ENCODE measurements at places on chromosomes 16 and 17.

- no peak for DNase-seq
Observed at GRCh38 chr16:29916979-29917378, 9.0 kb downstream of the KCTD13 start.

DNA sequence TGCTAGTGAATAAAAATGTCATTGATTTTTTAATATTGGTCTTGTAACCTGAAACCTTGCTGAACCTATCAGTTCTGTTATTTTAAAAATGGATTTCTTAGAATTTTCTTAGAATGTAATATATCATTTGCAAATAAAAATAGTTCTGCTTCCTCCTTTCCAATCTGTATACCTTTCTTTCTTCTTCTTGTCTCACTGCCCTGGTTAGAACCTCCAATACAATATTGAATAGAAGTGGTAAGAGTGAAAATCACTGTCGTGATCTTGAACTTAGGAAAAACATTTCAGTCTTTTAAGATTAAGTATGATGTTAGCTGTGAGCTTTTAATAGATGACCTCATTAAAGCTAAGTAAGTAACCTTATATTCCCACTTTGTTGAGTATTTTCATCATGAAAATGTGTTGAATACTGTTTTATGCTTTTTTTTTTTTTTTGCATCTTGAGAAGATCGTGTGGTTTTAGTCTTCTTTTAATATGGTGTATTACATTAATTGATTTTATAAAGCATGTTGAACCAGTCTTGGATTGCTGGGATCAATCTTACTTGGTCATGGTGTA lies 104.8 kb upstream of the NACA2 start:
- DNase-seq = no peak

DNA sequence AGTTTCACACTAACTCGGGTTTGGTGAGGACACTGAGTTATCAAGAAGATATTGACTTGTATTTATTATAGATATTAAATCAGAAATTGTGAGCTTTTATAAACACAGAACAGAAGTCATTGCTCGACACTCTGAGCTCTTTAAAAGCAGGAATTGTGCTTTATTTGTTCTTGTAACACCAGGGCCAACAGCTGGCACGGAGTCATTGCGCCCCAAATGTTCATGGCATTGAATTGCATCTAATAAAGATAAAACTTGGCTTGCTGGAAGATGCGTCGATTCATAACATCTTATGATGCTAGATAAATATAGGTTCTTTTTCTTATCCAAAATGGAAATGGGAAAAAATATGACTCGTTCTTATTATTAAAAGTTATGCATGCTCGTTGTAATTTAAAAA lies 11.8 kb upstream of the MLYCD start:
- DNase-seq = no peak

DNA sequence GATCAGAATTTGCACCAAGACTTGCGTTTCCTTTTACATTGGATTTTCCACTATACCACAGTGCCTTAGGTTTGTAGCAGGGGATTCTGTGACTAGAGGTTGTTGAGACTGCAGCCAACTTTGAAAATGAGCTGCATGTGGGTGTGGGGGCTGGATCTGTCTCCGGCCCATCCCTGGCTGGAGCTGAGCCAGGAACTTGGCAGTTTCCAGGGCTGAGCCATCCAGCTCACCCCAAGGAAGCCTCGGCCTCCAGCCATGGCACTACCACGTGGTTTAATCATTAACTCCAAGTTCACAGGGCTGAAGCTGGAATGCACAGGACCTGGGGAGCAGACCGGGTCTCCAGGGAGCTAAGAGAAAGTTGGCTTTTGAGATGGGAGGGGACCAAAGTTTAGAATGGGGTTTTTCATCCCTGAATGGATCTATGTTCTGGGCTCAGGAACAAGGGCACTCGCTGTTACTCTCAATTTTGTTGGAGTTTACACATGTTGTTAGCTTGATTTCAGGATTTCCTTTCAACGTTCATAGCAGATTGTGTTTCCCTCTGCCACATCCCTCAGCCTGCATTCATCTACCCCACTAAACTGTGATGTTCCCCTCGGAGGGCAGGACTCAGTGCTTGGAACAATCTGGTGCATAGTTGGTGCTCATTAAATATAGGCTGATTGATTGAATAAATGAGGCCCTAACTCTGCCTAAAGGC lies 42.3 kb upstream of the HNF1B start:
- no peak for DNase-seq

GRCh38 chr17:79581324-79581932 lies 29.4 kb downstream of the RBFOX3 start:
- no peak for DNase-seq

GRCh38 chr16:68782198-68783174 lies 45.4 kb downstream of the CDH1 start:
- DNase-seq = no peak
